ENCODE measurements at places on chromosomes 4 and X.

GRCh38 chr4:5043579-5043978, 7.7 kb upstream of the STK32B start:
- DNase-seq = no peak

DNA sequence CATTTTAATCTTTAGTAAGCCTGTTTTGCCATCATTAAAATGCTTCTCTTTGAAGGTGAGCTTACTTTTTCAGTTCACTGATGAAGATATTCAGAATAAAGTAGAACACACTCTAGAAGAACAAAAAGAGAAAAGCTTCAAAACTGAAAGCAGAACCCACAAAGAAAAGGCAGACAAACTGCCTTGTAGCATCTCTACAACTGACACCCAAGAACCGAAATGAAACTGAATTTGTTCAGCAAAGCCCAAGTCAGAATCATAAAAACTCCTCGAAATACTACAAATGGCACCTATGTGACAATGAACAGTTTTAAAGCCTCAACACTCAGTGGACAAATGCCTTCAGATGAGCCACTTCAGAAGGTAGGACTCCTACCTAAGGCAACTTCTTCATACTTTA, 83.6 kb downstream of the MAML3 start:
- no peak for DNase-seq

GRCh38 chrX:153657161-153657560, 10.2 kb downstream of the DUSP9 start:
- no peak for DNase-seq

DNA sequence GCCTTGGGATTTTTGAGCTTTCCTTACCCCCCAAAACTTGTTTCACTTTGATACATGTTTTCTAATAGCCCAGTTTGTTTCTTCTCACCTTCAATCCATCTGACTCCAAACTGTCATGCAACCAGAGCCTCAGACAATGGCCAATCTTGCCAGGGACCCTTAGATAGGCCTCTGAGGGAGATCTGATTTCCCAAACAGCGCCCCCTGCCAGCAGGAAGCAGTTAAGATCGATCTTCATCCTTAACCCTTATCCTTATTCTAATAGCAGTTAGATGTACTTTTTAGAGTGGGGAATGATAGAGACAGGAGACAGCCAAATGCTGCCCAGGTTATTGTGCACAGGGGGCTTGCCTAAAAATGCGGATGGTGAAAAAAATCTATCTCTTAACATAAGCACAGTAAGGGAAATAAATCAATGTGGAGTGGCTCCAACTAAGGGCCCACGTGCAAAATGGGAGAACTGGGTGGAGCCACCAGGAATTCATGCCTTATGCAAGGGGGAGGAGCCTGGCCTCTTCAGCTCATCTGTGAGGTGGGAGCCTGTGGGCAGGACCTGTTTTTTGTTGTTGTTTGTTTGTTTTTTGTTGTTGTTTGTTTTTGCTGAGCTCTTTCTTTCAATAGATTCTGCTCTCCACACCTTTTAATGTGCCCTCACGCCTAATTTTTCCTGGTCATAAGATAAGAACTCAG, 833.6 kb upstream of the AGA start:
- no peak for DNase-seq

- no peak for DNase-seq
Observed at GRCh38 chr4:139554893-139555704, 920 bp downstream of the SETD7 start.

- no peak for DNase-seq
Observed at GRCh38 chr4:175422331-175422730, 389.7 kb downstream of the GPM6A start.

DNA sequence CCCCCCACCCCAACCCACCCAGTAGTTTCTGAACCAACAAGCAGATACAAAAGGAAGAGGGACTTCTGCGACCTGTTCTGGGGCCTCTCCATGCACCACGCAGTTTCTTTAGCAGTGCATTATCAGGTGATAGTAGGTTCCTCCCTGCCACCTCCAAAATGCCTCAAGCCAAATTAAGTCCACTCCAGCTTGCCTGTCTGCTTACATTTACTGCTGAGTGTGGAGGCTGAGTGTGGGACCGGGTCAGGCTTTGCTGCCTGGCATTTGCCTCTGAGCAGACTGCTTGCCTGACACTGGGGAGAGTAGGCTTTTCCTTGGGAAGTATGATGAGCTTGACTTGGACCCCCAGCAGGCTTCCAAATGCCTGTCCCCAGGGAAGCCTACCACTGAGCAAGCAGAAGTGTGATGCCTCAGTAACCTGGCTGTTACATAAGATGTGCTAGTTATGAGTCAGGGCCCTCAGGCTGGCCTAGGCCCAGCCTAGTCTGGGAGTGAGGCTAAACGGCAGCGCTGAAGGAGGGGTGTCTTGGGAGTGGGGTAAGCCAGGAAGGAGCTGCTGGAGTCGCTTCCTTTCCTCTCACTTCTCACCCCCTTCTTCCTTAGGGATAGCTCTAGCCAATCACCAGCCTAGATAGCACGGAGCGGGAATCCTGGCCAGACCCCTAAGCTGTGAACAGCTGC, 9.0 kb downstream of the TSC22D3 start:
- DNase-seq = no peak

- DNase-seq = no peak
Observed at GRCh38 chrX:14618177-14618965, 89.0 kb downstream of the GLRA2 start.

GRCh38 chr4:152278172-152278504, 257.8 kb downstream of the FBXW7 start:
- no peak for DNase-seq

DNA sequence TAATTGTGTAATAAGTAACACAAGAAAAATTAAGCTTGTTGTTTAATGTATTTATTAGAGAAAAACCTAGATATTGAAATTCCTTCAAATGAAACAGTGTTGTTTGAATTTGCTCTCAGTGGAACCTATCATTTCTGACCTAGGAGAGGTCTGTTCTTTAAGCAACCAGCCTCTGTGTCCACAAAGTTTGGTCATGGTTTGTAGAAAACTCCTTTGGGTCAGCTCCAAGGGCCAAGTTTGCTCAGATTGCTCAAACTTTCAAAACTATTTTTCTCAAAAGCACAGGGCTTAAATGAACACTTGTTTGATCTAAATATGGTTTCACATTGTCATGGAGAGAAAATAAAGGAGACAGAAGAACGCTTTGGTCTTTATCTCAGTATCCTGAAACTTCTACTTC, 29.6 kb upstream of the RPL34 start:
- DNase-seq = no peak

DNA sequence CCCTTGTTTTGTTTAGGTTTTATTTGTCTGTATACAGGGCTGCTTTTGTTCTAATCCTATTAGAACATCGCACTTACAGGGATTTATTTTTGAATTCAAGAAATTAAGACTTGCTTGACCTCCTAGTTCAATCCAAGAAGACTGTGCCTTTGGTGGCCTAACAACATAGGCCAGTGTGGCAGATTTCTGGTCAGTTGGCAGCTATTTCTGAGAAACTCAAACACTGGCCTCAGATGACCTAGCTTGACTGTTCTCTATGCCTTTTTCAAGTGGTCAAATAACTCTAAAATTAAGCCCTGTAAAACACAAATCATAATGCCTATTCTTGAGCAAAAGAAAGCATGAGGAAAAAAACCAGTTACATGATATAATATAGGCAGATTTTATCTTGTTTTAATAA, 89.3 kb upstream of the GPR34 start:
- no peak for DNase-seq

- no peak for DNase-seq
Observed at GRCh38 chr4:94131212-94131611, 76.5 kb upstream of the SMARCAD1 start.

DNA sequence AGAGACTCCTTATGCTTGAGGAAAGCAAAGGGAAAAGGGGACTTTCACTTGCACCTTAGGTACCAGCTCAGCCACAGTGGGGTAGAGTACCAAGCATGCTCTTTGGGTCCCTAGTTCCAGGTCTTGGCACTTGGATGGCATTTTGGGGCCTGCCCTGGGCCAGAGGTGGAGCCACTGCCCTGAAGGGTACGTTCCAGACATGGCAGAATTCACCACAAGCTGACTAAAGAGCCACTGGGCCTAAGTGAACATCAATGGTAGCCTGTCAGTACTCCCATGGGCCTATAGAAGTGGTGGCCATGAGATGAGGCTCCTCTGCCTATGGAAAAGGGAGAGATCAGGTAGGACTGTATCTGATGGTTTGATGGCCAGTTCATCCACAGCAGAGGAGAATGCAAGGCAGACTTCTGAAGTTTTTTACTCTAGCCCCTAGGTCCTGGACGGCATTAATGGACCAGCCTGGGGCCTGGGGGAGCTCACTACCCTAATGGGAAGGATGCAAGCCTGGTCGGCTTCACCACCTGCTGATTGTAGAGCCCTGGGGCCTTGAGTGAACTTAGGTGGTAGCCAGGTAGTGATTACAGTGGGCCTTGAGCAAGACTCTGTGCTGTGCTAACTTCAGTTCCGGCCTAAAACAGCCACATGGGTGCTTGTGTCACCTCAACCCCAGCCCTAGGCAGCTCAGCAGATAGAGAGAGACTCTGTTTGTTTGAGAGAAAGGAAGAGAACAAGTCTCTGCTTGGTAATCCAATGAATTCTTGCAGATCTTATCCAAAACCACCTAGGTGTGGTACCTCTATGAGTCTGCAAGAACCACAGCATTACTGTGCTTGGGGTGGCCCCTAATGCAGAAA, 19.8 kb upstream of the HSFX4 start:
- DNase-seq = no peak

DNA sequence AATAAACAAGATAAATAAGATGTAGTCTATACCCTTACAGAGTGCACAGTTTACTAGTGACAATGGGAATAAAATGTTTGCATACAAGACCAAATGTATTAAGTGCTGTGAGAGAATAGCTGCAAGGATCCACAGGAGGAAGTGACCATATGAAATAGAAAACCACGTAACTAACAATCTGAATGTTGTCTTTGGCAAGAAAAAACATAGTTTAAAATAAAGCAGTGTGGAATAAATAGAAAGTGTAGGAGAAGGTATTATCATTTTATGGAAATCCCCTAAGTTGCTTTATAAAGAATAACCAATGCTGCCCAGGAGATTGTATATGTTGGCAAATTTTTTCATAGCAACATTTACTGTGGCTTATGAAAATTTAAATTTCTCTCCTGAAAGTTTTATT, 116.1 kb downstream of the PCDH7 start:
- no peak for DNase-seq

- no peak for DNase-seq
Observed at GRCh38 chrX:13579661-13580060, 10.3 kb downstream of the EGFL6 start.

GRCh38 chr4:181225616-181226261, 1017.5 kb upstream of the TENM3 start:
- DNase-seq = no peak

GRCh38 chr4:78483811-78484210, 67.8 kb upstream of the ANXA3 start:
- DNase-seq = no peak

GRCh38 chrX:1841746-1842145, 226.9 kb downstream of the ASMT start:
- no peak for DNase-seq

DNA sequence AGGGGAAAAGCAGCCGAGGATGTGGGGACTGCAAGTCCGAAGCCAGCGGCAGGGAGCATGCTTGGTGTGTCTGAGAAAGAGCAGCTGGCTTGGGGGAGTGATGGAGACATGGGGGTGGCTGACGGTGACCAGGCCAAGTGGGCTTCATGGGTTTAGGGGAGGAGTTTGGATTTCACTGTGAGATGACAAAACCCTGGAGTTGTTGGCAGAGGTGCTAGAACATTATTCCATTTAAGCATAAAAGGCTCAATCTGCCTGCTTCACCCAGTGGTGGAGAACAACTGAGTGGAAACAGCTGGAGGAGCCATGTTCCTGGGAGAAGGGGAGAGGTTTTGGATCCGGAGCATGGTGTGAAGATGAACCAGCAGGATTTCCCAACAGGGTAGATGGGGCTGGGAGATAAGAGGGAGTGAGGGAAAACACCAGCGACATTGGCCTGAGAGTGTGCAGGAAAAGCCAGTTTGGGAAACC, 318.0 kb upstream of the TAPT1 start:
- no peak for DNase-seq

- DNase-seq = no peak
Observed at GRCh38 chrX:10666102-10666501, 45.7 kb upstream of the MID1 start.

DNA sequence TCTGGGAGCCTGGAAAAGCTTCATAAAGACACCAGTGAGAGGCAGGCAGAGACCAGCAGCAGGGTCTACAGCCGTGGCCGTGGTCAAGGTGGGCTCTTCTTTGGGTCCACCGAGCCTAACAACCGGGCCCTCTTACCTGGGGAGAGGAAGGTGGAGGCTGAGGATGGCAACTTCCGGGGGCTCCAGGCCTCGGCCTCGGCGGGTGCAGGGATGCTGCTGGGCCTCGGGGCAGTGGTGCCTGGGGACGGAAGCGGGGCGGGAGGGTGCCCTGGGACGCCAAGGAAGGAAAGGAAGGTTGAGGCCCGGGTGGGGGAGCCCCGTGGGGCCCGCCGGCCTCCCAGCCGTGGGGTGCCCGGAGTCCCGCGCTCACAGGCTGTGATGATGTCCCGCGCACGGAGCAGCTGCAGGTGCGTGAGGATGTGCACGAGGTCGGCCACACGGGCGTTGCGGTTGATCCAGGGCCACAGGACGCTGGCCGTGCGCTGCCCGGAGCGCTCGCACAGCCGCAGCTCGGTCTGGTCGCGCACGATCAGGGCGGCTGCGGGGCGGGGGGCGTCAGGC, 561 bp downstream of the IRAK1 start:
- no peak for DNase-seq

- DNase-seq = no peak
Observed at GRCh38 chrX:24396236-24396930, 35.9 kb downstream of the SUPT20HL1 start.

DNA sequence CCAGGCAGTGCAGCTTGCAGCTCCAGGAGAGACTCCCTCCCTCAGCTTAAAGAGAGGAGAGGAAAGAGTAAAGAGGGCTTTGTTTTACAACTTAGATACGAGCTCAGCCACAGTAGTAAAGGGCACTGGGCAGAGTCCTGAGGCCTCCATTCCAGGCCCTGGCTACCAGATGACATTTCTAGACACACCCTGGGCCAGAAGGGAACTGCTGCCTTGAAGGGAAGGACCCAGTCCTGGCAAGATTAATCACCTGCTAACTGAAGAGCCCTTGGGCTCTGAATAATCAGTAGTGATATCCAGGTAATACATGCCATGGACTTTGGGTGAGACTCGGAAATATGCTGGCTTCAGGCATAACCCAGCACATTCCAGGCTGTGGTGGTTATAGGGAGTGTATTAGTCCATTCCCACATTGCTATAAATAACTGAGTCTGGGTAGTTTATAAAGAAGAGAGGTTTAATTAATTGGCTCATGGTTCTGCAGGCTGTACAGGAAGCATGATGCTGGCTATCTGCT, 15.3 kb upstream of the SLC16A2 start:
- DNase-seq = no peak

GRCh38 chrX:22922961-22923360, 76.8 kb upstream of the DDX53 start:
- DNase-seq = no peak

GRCh38 chr4:40587351-40587750, 42.3 kb downstream of the RBM47 start:
- no peak for DNase-seq

- no peak for DNase-seq
Observed at GRCh38 chrX:138704101-138704500, 7.4 kb downstream of the FGF13 start.

All from hematopoietic multipotent progenitor cell treated with erythropoietin and hydrocortisone succinate and interleukin-3 and kit ligand, for 15 days (in vitro differentiated cells).